ENCODE measurements at places on chromosomes 6 and 20. TPM values are rescaled to one million over a fixed set of nuclear protein-coding genes. Genes with fewer than 3 reads are reported as not detected.
A peak's percentile ranks its signal among the peaks of the same experiment; 100 is the strongest.

LRRN4 gene
- polyA plus RNA-seq: not detected

DOK5 gene
- polyA plus RNA-seq: not detected

- DNase-seq: peak; percentile 8
Measured at GRCh38 chr20:20710443-20711315, 1.8 kb downstream of the RALGAPA2 start.

GRCh38 chr6:113595911-113596376 lies 261.2 kb upstream of the MARCKS start:
- DNase-seq: no peak

DNA sequence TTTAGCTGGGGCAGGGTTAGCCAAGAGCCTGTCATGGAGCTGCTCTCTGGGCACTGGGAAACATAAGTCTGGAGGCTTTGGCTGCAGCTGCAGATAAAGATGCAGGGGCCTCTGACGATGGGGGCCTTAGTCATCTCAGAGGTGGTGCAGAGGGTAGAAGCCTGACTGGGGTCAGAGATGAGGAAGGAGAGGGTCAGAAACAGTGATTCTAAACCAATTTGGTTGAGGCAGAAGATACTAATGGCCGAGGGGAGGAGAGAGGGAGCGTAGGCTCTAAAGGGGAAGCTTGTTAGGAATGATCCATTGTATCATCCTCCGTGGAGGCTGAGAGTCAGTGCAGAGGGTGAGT lies 33.8 kb downstream of the PLEKHG1 start:
- no peak for DNase-seq

GRCh38 chr6:53026526-53026925 lies 31.4 kb upstream of the GSTA4 start:
- DNase-seq: no peak

DNA sequence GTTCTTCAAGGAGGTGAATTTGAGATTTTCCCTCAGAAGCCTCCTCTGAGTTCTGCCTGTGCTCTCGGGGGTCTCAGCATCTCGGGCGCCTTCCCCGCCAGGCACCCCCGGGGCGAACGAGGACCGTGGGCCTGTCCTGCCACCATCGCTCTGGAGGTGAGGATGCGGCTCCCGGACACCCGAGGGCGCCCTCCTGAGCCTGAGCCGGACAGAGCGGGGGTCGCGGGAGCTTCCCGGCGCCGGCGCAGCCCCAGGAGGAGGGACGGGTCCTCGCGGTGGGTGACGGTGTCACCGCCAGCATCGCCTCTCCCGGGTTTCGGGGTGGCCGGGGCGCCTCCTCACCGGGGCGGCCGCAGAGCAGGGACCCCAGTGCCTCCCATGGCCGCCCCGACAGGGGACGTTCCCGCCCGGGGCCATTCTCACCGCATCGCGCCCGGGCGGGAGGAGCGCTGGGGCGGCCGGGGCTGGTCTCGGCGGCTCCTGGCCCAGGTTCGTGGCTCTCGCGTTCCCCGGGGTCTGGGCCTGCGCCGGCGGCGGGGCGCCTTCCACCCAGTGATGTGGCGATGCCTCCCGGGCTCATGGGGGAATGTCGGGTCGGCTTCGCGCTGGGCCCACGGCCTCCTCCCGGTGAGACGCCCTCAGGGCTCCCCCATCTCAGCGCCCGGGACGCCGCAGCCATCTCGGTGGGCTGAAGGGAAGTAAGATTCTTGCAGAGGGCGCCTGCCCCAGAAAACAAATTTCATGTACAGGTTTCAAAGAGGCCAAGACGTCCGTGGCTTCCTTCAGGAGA lies 210.5 kb downstream of the ERMARD start:
- DNase-seq: peak; percentile 28

DNA sequence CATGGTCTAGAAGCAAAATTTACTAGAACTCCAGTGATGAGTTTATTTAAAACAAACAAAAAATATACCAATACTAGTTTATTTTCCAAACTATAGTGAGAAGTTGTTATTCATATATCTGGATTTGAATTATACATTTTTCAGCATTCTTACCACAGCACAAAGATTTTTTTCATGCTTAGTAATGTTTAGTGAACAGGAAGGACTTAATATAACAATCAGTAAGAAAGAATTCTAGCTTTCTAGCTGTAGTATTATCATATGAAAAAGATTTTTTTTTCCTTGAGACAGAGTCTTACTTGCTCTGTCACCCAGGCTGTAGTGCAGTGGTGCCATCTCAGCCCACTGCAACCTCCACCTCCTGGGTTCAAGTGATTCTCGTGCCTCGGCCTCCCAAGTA lies 13.8 kb downstream of the MARCKS start:
- no peak for DNase-seq

DNA sequence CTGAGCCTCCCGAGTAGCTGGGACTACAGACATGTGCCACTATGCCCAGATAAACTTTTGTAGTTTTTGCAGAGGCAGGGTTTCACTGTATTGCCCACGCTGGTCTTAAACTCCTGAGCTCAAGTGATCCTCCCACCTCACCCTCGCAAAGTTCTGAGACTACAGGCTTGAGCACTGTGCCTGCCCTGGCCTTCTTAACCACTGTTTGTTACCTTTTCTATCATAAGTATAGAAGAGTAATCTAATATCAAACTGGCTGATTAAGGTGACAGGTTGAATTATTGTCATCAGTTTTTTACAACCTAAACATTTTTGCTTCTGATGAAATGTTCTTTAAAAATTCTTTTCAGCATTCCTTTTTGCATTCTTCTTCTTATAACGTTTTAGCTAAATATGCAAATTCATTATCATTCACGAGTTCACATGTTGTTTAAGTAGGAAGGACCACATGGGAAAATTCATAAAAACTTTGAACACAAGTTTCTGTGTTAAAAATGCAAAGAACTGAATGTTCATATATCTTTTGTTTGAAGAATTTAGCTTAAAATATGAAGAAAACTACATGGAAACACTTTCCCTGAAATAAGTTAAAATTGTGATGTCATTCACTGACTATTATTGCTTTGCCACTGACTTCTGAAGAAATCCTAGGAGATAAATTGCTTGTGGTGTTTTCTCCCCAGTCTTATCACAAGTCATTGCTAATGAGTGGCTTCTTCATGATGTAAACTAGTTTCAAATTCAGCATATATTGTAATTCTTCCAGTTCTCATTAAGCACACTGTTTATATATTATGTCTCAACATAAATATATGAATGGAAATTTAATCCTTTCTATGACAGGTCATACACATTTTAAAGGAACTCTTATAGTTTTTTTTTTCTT lies 106.7 kb downstream of the ADGRB3 start:
- no peak for DNase-seq

GRCh38 chr6:113758826-113759574 lies 98.1 kb upstream of the MARCKS start:
- DNase-seq: no peak

DNA sequence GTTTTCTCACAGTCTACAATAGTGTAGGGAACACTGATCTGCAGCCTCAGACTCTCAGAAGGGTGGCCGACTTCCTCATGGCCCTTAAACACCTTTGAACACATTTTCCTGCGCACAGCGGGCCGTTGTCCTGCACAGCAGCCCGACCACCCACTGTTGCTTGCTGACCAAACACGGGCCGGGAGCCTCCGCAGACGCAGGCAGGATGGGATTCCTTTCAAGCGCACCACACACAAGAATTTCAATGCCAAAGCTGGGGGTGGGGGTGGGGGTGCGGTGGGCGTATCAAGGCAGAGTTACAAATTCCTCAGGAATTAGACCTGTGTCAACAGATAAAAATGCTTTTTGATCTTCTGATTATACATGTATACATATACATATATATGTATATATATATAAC lies 74.5 kb downstream of the HUS1B start:
- no peak for DNase-seq

DNA sequence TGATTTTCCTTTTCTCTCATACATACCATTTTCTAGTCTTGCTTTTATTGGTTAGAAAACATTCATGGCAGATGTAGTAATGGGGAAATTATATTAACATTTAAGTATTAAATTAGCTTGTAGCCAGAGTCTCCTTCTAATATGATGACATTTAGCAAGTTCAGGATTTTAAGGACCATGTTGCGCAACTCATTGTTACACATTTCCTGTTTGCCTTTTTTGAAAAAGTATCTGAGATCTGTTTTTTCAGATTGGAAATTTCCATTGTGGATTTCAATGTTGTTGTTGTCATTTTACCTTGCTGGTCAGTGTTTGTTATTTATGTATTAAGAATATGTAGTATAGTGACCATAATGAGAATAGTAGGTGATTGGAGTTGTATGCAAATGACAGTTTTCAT lies 38.7 kb downstream of the CDKAL1 start:
- DNase-seq: no peak

Measured in naive B cell (primary cell).